ENCODE measurements at places on chromosomes 7 and 10. TPM values are rescaled to one million over a fixed set of nuclear protein-coding genes. Genes with fewer than 3 reads are reported as not detected.

DNA sequence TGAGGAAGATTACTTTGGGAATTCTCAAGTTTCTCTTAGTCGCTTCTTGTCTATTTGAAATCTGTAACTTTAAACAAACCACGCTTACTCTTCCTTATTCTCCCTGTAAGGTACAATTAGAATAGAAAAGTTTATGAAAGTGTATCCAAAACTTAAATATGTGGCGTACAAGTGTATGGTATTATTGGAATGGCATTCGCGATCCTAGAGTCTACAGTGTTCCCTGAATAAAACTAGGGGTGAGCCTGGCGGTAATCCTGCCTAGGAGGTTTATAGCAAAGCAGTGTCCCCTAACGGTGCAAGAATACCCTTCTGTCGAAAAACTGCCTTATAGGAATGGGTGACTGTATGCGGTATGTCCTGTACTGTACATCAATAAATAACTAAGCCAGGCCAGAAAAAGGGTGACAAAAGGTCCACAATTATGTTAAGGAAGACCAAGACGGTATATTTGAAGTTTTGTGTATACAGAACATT lies 1.2 kb downstream of the TASOR2 start:
- H3K4me1 ChIP-seq: peaks cover 6% of the 10 kb centered on the region
- H3K36me3 ChIP-seq: no peaks in the 10 kb centered on the region
- peak overlapping the region; percentile 88 for H3K27ac ChIP-seq
- H3K27me3 ChIP-seq: no peaks in the 10 kb centered on the region
- no peak for DNase-seq

DNA sequence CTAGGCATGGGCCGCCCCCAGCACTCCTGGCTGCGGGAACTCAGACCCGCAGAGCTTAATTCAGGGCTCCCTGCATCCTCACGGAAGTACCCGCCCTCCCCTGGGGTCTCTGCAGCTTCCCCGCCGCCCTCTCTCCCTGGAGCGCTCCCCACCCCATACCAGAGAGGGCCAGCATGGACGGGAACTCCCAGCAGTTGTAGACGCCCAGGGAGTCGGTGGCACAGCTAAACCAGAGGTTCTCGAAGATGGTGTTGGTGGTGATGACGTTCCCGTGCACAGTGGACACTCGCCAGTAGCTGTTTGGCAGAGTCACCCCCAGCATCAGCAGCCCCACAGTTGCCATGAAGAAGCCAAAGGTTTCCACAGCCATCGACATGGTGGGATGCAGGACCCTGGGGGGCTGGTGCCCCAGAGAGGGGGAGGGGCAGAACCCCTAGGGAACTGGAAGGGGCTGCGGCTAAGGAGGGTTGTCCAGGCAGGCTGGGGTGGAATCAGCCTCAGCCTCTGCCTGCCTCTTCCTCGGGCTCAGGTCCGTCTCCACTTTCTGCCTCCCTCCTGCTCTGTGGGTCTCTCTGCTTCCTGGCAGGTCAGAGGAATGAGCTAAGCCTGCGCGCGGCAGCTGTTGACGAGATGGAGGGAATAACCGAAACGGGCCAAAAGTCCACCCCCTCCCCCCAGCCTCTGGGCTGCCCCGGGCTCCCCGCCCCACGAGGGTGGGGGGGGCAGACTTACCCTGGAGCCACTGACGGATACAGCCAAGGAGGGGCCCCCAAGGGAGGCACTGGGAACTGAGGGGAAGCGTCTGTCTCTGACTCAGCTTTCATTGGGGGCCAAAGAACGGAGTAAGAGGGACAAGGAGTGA lies at the start of gene CLDN15:
TSS of gene CLDN15 (minus strand) at position 597 of the 862 bp plus-strand sequence. CDS start at position 376, 221 bp downstream.
- no peaks in the 10 kb centered on the region for H3K36me3 ChIP-seq
- H3K4me3 ChIP-seq: no peak within 1 kb of the TSS
- H3K27me3 ChIP-seq: no peaks in the 10 kb centered on the region
- DNase-seq: no peak
- peak within 1 kb of the TSS; percentile 44 for H3K27ac ChIP-seq

GRCh38 chr7:50264908-50265307 lies 39.6 kb upstream of the IKZF1 start:
- no peak overlapping the region for H3K4me3 ChIP-seq
- no peaks in the 10 kb centered on the region for H3K27me3 ChIP-seq
- DNase-seq: no peak
- no peak overlapping the region for H3K27ac ChIP-seq
- no peaks in the 10 kb centered on the region for H3K36me3 ChIP-seq

The SPAM1 gene
- not detected for total RNA-seq

GRCh38 chr7:95646350-95646749 lies 50.0 kb upstream of the PDK4 start:
- no peaks in the 10 kb centered on the region for H3K4me1 ChIP-seq
- H3K27ac ChIP-seq: no peak overlapping the region
- H3K4me3 ChIP-seq: no peak overlapping the region
- H3K36me3 ChIP-seq: no peaks in the 10 kb centered on the region

The TMEM196 gene
- total RNA-seq: not detected

DNA sequence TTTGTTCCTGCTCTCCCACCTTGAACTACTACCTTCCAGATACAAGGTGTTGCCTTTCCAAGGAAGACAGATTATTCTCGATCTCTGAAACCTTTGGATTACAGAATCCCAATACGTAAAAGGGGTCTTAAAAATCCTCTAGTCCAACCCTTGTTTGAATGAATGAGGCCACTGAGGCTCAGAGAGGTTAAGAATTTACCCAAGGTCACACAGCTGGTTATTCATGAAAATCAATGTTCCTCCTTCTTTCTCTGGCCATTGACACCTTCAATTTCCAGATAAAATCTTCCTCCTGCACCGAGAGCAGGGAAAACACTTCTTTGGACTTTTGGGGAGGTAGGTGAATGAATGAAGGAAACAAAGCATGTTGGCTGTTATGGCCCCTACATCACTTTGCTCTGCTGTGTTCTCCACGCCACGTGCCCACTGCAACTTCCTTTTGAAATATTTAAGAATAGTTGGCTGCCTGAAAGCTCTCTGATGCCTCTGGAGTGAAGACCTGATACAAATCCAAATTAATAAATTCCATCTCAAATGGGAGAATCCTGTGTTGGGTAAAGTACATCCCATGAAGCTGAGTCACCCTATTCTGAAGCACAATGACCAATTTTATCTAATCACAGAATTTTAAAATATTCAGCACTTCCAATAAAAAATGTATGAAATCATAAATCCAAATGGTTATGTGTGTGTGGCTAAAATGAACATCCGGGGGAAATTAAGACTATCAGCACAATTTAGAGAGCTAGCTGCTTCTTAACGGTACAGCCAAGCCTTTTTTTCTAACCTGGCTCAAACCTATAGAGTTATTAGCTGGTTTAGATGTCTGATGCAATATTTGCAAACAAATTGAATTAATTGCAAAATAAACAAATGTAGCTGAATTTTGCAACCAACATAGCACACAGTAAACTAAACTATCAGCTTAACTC lies 7.3 kb downstream of the SVIL start:
- peaks cover 7% of the 10 kb centered on the region for H3K4me1 ChIP-seq
- H3K27me3 ChIP-seq: no peaks in the 10 kb centered on the region
- peak overlapping the region; percentile 3 for H3K27ac ChIP-seq
- no peak for DNase-seq
- no peaks in the 10 kb centered on the region for H3K36me3 ChIP-seq

DNA sequence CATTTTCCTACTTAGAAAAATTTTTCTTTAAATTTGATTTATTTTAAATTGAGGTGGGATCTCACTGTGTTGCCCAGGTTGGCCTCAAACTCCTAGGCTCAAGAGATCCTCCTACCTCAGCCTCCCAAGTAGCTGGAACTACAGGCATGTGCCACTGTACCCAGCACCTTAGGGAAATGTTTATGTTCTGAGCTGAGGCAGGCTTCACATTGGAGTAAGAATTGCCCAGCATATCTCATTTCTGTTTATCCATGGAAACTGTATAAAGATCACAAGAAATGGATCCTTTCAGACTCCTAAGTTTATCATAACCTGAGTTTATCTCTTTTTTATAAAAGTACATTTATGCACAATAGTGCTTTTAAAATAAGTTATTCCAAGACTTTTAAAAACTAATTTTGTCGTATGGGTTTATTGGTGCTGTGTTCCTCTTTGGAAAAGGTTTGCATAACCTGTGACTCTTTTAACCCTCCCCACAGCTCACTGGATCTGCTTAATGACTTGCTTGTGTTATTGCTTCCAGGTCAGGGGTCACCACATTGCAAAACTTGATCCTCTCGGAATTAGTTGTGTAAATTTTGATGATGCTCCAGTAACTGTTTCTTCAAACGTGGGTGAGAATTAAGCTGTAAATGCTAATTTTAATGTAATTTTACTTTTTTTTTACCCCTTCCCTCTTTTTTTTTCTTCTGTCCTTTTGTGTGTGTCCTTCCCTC lies 40.7 kb downstream of the OGDH start:
- no peak overlapping the region for H3K27ac ChIP-seq
- no peak for DNase-seq
- H3K4me3 ChIP-seq: no peak overlapping the region
- H3K4me1 ChIP-seq: no peaks in the 10 kb centered on the region
- H3K36me3 ChIP-seq: no peaks in the 10 kb centered on the region

The OR2A7 gene
- 5.3 TPM for total RNA-seq

GRCh38 chr10:129968020-129968852 lies 4.2 kb upstream of the EBF3 start:
- H3K36me3 ChIP-seq: no peaks in the 10 kb centered on the region
- H3K27ac ChIP-seq: no peak overlapping the region
- H3K4me1 ChIP-seq: no peaks in the 10 kb centered on the region

The CFAP69 gene
- total RNA-seq: 27.4 TPM

The GDF2 gene
- total RNA-seq: not detected

GRCh38 chr7:147896121-147896520 lies 694.4 kb upstream of the C7orf33 start:
- H3K4me3 ChIP-seq: no peak overlapping the region
- H3K36me3 ChIP-seq: no peaks in the 10 kb centered on the region
- H3K27me3 ChIP-seq: no peaks in the 10 kb centered on the region

The AMZ1 gene
- 0.62 TPM for total RNA-seq

- DNase-seq: no peak
- H3K27ac ChIP-seq: no peak overlapping the region
- no peak overlapping the region for H3K4me3 ChIP-seq
- no peaks in the 10 kb centered on the region for H3K27me3 ChIP-seq
- no peaks in the 10 kb centered on the region for H3K4me1 ChIP-seq
These were observed 5.9 kb downstream of the GCK start for GRCh38 chr7:44183386-44183785.

GRCh38 chr7:140316165-140316661 lies 82.1 kb downstream of the SLC37A3 start:
- no peak overlapping the region for H3K4me3 ChIP-seq
- H3K27ac ChIP-seq: peak overlapping the region; percentile 40
- no peaks in the 10 kb centered on the region for H3K36me3 ChIP-seq
- H3K27me3 ChIP-seq: no peaks in the 10 kb centered on the region

DNA sequence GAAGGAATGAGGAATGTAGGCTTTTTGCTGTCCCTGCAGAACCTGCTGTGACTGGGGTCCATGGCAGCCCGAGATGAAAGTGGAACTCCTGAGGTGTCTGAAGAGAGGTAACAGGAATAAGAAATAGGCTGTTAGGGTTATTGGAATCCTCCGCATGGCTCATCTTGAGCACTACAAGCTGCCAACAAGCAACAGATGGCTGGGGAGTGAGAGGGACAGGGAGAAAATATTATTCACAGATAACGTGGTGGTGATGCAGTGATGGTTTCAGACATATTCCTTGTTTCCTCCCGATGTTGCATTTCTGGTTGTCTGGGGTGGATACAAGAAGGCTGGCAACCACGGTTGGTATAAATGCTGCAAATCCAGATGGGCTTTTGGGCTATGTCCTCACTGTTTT lies 46.1 kb downstream of the AP3M1 start:
- DNase-seq: no peak
- no peak overlapping the region for H3K4me3 ChIP-seq
- no peaks in the 10 kb centered on the region for H3K27me3 ChIP-seq
- peaks cover 16% of the 10 kb centered on the region for H3K36me3 ChIP-seq
- no peaks in the 10 kb centered on the region for H3K4me1 ChIP-seq

DNA sequence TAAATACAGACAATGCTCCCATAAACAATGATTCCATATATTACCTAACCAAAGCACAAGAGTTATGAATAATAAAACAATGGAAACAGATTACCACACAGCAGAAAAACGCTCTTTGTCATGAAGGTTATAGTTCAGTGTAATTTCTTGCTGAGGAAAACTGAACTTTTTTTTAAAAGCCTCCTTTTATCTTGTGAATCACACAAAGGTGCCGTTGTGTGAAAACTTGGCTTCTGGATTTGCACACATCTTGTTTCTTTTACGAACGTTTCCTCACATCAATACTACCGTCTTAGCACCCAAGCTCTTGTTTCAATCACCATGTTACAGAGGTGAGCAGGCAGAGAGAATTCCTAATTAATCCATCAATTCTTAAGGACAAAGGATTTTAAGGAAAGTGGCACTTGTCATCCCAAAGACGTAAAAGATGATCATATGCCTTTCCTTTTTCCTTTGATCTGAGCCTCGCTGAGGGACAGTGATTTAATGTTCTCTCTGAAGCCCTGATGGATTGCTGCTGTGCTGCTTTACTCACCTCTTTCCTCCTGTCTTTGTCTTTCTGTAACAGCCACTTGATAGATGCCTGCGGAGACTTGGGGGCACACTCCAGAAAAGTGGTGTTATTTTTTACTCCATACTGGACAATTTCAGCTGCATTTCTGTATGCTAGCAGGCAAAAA lies 110.1 kb downstream of the CD36 start:
- no peak for DNase-seq
- H3K4me3 ChIP-seq: no peak overlapping the region
- no peak overlapping the region for H3K27ac ChIP-seq
- H3K36me3 ChIP-seq: no peaks in the 10 kb centered on the region
- H3K4me1 ChIP-seq: no peaks in the 10 kb centered on the region

GRCh38 chr10:4127518-4128315 lies 342.7 kb upstream of the KLF6 start:
- H3K27me3 ChIP-seq: no peaks in the 10 kb centered on the region
- no peak overlapping the region for H3K4me3 ChIP-seq
- DNase-seq: no peak
- no peaks in the 10 kb centered on the region for H3K4me1 ChIP-seq
- no peaks in the 10 kb centered on the region for H3K36me3 ChIP-seq

DNA sequence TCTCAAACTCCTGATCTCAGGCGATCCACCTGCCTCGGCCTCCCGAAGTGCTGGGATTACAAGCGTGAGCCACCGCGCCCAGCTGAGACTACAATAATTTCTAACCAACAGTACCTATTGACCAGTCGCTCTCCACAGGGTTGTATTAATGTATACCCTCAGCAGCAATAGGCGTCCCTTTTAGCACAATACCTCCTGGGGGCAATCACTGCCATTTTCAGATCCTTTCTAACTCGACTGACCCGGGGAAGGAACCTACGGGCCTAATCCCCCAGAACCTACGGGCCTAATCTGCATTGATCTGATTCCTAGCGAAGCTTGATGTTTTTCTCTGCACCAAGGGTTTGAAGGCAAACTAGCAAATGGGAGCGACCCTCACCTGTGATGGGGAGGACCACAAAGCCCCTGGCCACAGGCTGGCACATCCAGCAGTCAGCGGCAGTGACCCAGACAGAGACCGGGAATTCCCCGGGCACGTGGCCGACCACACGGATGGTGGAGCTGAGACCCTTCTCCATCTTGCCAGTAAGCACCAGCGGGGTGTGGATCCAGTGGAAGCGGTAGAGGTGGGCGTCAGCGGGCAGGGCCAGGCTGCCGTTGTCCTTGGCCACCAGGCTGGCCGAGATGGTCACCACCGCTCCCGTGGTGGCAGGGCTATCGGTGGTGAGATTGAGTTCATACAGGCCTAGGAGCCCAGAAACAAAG lies 6.9 kb downstream of the TMEM130 start:
- DNase-seq: no peak
- H3K4me3 ChIP-seq: no peak overlapping the region
- H3K4me1 ChIP-seq: no peaks in the 10 kb centered on the region
- no peaks in the 10 kb centered on the region for H3K36me3 ChIP-seq

- H3K4me1 ChIP-seq: peaks cover 10% of the 10 kb centered on the region
- no peaks in the 10 kb centered on the region for H3K27me3 ChIP-seq
- no peak for DNase-seq
- no peak overlapping the region for H3K4me3 ChIP-seq
- no peaks in the 10 kb centered on the region for H3K36me3 ChIP-seq
These were observed 30.3 kb downstream of the SLC29A3 start for GRCh38 chr10:71349406-71349805.

The CYP2C9 gene
- not detected for total RNA-seq
